ENCODE measurements at places on chromosomes 11 and 22.
A peak's percentile ranks its signal among the peaks of the same experiment; 100 is the strongest.

DNA sequence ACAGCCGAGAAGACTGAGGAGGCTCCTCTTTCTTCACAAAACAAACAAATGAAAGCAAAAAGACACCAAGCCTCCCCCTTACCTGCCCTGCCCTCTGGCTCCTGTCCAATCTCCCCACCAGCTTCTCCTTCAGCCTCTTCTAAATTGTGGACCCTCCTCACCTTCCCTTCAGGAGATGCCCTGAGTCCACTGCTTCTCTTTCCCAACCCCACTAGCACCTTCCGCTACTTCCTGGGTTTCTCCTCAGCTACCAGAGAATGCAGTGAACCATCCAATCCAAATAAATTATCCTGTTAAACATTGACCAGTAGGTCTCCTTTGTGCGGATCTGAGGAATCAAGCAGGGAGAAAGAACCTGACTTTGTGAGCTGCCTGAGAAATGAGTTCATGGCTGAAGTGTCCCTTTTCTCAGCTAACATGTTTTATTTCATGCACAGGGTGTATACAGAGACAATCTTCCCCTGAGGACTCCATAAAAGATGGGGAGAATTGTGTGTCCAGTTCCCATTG lies 63.2 kb upstream of the VPREB1 start:
- no peak for DNase-seq

DNA sequence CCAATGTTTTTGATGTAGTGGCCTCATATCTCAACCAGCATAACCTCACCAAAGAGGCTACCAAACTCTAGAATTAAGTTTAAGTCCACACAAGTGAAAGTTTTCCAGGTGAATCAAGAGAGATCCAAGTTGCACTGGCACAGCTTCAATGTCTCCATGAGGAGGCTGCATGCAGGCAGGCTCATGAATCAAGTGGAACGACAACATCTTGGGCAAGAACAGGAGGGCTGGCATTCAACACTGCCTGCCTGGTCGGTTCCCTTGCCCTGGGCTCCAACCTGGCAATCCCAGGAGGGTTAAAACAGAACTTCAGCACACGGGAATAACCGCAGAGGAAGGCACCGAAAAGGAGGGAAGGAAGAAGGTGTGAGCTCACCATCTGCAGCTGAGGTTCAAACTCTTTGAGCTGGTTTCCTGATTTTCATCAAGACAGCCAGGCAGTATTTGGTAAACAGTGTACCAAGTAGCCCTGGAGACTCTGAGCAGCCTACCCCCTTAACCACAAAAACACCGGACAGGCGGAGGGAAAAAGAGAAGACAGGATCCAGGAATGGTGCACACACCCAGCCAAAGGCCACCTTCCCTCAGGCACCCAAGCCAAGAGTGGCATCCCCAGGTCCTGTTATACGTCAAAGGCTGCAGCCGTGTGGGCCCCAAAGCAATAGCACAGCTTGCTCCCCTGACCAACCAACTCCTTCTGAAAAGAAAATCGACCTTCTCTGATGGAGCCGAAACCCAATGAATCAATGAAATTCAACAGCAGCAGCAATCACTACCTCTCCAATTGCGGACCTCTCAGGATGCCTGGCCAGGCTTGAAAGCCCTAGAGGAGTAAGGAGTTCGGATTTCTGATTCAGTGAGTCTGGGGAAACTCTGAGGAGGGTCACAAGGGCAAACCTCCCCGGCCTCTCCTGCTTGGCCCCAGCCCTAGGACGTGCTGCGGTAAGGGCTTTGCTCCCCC lies 1.3 kb downstream of the PACSIN2 start:
- DNase-seq = peak; percentile 25

DNA sequence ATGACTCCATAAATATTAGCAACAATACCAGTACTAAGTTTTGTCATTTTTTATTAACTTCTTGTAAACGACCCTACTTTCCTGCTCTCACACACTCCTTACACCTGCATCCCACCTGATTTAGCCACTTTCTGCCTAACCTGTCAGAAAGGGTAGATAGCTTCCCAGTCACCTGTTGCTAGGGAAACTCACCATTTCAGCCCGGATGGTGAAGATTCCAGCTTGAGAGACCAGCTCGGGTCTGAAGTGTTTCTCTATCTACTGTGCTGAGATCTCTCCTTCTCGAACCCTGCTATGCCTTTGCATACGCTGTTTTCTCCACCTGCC lies at the start of gene PARVG:
Gene PARVG (plus strand): TSS at position 220 of the 327 bp plus-strand sequence. CDS start 2,405 bp downstream, outside the sequence.
- DNase-seq = peak; percentile 33

DNA sequence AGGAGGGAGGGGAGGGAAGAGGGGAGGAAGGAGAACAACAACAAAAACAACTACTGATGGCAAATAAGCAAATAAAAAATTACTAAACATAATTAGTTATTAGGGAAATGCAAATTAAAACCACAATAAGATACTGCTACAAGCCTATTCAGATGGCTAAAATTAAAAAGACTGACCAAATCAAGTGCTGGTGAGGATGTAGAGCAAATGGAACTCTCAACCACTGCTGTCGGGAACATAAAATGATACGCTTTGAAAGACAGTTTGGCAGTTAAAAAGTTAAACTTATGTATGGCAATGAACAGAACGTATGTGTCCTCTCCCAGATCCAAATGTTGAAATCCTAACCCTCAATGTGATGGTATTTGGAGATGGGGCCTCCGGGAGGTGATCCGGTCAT lies 85.7 kb downstream of the PHF21B start:
- no peak for DNase-seq

- no peak for DNase-seq
Measured at GRCh38 chr11:19994672-19995071, 165.6 kb downstream of the DBX1 start.

GRCh38 chr11:109584001-109584972 lies 162.3 kb downstream of the C11orf87 start:
- no peak for DNase-seq

DNA sequence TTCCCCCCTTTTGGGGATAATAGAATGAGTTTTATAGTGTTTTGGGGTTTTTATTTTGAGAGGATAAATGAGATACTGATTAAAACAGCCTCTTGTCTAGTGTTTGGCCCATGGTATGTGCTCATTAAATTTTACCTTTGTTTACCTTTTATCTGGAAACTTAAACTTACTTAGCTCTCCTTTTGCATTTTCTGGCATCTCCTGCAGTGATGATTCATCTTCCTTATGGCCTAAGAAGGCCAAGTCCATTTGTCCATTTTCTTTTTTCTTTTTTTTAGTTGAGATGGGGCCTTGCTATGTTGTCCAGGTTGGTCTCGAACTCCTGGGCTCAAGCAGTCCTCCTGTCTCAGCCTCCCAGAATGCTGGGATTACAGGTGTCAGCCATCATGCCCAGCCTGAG lies 156.3 kb downstream of the COMMD9 start:
- no peak for DNase-seq

GRCh38 chr11:43358279-43358800 lies 380 bp upstream of the TTC17 start:
- DNase-seq = no peak

DNA sequence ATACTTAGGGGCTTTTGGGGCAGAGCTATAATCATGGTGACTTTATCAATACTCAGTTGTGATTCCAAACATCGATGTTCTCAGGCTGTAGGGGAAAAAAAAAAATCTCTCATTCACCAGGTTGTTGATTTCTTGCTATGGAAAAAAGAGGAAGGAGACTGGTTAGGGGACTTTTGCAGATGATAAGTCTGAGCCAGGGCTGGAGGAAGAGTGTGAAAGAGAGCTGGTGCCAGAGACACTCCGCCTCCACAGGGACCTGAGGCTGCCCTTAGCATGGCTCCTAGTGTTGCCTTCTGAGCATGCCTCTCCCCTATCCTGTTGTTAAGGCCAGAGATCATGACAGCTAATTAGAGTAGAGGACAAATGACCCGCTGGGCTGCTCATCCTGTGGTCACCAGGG lies 16.9 kb downstream of the UPB1 start:
- DNase-seq = no peak

- peak; percentile 70 for DNase-seq
Measured at GRCh38 chr11:64233913-64234586, at the start of gene VEGFB. Gene VEGFB, plus strand, starts transcription at chr11:64234584. Its CDS starts 250 bp downstream, at chr11:64234834.

GRCh38 chr11:117559698-117560097 lies 232.0 kb downstream of the CEP164 start:
- no peak for DNase-seq

All from activated naive CD4-positive, alpha-beta T cell treated with Interleukin-2 at 50 U/mL for 16 hours (primary cell).